Pulmonary artery endothelial cell (primary cell): ENCODE measurements at places on chromosomes 16 and 17. TPM values are rescaled to one million over a fixed set of nuclear protein-coding genes. Genes with fewer than 3 reads are reported as not detected.

Gene TMC7
- 3.3 and 3.6 TPM in 2 replicates for total RNA-seq

Gene OGFOD1
- total RNA-seq = 87.0 and 152 TPM in 2 replicates

Gene NOD2
- 0.26 and 1.2 TPM in 2 replicates for total RNA-seq

Gene IGSF6
- total RNA-seq = not detected in 2 replicates

Gene ZNF213
- 4.8 and 5.0 TPM in 2 replicates for total RNA-seq

Gene GLP2R
- not detected in 2 replicates for total RNA-seq

Gene PYDC1
- total RNA-seq = not detected in 2 replicates

Gene ABCA6
- total RNA-seq = 32.0 and 100 TPM in 2 replicates

Gene INO80E
- total RNA-seq = 19.1 and 24.5 TPM in 2 replicates

Gene DNAI2
- not detected in 2 replicates for total RNA-seq

Gene BAHCC1
- total RNA-seq = 2.5 and 2.8 TPM in 2 replicates

Gene HLF
- total RNA-seq = 0.13 TPM in 1 of 2 replicates, not detected in the other

Gene CCDC40
- total RNA-seq = 0.73 and 0.95 TPM in 2 replicates

Gene LRRC75A
- 2.0 and 3.6 TPM in 2 replicates for total RNA-seq
